Stimulated activated CD4-positive, alpha-beta T cell treated with anti-CD3 and anti-CD28 coated beads, Interleukin-4, amount 100 ng/mL, for 1 hour (primary cell): ENCODE measurements at places on chromosomes 6 and 20.

- no peak for DNase-seq
Measured at GRCh38 chr6:65229825-65230224, 477.2 kb downstream of the EYS start.

DNA sequence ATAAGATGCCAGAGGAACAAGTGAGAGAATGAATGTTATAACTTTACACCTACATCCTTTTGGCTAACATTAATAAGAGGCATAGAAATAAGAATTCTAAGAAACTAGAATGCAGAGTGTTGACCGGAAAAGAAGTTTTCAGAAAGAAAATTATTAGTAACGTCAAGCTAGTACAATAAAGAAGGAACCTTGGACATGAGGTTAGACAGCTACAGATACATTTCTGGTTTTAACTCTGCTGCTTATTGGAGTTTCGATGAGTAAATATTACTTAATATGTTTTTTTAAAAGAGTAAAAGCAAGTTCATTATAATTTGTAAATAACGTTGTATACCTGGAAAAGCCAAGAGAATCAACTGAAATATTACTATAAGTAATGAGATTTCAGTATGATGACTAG, 22.7 kb downstream of the TAB2 start:
- DNase-seq: no peak

GRCh38 chr6:116482780-116483179, 21.6 kb downstream of the CALHM6 start:
- DNase-seq: no peak

GRCh38 chr6:20540683-20541082, 6.4 kb downstream of the CDKAL1 start:
- no peak for DNase-seq

GRCh38 chr20:18857640-18858039, 44.1 kb downstream of the SCP2D1 start:
- DNase-seq: no peak

- no peak for DNase-seq
Measured at GRCh38 chr6:141050471-141050870, 1082.3 kb upstream of the GJE1 start.
